ENCODE measurements at places on chromosomes 1 and 21.

GRCh38 chr1:68081775-68082283, 31.4 kb upstream of the DIRAS3 start:
- DNase-seq = no peak

DNA sequence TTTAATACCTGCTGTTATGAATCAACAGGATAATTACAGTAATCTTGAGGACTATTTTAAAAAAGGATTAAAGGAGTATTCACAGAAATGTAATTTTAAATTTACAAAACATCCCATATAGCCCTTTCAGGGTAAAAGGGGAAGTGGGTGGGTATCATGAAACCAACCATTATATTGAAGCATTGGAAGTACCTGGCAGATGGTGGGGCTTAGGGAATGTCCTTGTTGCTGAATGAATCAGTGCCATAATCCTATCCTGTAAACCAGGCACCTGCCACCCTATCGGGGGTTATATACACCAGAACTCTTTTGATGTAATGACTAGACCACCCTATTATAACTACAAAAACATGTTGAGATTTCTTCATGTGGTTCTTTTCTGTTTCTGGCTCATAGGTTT, 30.4 kb downstream of the CDC14A start:
- no peak for DNase-seq

DNA sequence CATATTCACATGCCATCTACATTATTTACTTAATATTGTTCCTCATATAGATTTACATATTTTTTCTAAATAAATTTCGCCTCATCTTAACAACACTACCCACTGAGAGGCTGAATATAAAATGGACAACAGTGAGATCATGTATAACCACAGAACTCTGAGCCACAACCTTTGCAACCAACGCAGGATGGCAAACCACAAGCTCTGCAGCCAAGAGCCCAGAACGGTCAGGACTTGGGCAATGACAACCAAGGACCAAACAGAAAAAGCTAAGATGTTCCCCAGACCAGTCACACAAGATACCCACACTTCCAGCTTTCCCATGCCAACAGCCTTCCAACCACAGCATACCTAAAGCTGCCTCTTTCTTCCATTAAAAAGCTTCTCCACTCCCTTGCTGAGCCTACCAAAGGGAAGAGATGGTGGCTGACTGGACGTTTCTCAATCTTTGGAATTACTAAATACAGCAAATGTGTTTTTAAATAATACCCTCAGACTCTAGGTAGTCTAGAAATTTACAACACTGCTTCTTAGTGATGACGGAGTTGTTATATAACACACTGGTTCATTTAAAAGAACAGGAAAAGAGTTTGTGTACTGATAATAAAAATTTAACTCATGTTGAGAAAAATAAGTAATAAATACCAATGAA, 117.9 kb downstream of the AKT3 start:
- no peak for DNase-seq

DNA sequence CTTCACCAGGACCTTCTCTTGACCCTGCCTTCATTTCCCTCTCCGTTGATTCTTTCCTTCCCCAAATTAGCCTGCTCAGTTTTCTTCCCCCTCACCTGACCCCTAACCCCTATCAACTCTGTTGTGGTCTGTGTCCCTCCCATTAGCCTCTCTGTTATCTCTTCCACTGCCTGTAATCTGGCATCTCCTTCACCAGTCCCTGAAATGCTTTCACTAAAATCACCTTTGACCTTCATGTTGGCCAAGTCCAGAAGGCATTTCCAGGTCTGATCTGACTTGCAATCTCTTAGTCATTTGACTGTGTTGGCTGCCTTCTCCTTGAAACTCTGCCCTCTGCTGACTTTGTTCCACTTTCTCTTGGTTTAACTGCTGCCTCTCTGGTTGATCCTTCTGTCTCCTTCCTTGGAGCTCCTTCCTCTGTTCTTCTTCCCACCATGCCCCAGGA, 28.2 kb downstream of the ATP8B2 start:
- DNase-seq = no peak

DNA sequence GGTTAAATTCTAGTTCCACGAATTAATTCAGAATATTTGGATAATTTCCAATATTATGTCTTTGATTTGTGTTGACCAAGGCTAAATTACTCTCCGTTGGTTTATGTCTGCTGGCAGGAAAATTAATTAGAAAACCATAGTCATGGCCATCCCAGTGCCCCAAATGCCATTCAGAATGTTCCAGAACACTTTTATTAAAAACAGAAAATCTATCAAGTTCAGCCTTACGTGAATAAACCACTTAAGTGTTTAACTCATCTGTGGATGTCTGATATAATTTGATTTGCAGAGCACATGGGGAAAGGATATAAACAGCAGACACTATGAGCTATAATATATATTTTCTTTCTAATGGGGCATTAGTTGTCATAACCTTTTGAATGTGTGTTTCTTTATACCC, 480.7 kb downstream of the MRPL39 start:
- no peak for DNase-seq

GRCh38 chr1:207319199-207319598, 2.3 kb upstream of the CD55 start:
- no peak for DNase-seq

- DNase-seq = no peak
Observed at GRCh38 chr1:159908031-159908940, 8.3 kb upstream of the CFAP45 start.

- no peak for DNase-seq
Observed at GRCh38 chr1:70051926-70052325, 153.5 kb downstream of the LRRC40 start.

GRCh38 chr1:156922986-156923669, 2.7 kb downstream of the LRRC71 start:
- no peak for DNase-seq

DNA sequence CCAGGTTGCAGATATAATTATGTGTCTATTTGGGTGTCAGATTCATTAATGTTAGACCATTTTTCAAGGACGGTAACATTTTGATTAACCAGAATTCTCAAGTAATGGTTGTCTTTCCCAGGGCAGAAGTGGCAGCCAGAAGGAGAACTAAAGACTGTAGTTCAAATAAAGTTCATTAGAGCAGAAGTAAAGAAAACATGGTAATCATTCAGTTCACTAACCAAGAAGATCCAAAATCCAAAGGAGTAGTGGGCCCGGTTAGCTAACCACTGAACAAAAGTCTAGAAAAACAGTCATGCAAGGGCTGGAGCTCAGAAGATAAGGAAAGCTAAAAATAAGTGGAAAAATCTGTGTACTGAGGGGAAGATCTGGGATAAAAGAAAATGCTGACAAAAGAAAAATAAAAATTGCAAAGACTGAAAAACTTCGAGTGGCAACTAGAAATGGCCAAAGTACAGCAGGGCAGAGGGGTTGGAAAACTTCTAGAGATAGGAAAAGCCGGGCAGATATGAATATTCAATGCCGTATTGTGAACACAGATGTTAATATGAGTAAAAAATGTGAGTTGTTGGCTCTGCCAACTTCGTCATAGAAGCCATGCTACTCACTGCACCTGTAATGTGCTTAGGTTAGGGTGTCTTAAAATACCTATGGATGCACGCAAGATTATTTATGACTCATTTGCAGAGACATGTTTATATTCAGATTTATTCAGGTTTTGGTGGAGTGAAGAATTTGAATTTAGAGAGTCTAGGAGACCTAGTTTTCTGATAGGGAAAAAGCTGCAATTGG, 925.9 kb downstream of the LTN1 start:
- no peak for DNase-seq

DNA sequence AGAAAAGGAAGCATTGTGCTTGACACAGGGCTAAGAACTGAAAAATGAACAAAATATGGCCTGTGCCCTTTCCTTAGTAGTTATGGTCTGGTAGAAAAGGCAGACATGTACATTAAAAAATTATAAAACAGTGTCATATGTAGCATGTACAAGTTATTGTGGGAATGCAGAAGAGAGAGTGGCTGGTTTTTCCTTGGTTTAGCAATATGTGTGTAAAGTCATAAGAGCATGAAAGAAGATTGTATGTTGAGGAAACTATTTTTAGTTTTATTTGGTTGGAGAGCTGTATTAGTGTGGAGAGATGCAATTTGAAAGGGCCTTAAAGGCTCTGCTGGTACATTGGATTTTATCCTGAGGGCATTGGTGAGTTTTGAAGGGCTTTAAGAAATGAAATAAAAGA, 145.8 kb downstream of the PDE4B start:
- no peak for DNase-seq

GRCh38 chr1:18302788-18303413, 177.8 kb upstream of the KLHDC7A start:
- no peak for DNase-seq

- no peak for DNase-seq
Observed at GRCh38 chr1:75129983-75130789, 4.0 kb upstream of the LHX8 start.

DNA sequence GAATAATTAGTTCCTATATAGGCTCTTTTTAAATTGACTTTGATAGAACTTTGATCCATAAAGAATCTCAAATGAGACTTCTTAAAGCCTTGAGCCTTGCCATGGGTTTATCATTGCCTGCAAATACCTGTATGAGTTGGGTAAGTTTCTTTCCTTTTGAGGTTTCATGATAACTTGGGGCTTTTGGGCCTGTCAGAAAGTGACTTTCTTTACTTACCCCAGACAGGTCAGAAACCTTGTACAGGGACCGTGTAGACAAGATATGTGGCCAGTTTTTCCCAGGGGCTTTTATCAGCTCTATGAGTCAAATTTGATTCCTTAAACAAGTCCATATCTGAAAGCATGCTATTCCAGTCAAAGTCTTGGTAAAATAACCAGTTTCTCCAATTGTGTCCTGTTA, 17.3 kb downstream of the KCTD3 start:
- DNase-seq = no peak

GRCh38 chr1:91224878-91225277, 179.8 kb downstream of the HFM1 start:
- DNase-seq = no peak

GRCh38 chr1:204223129-204223860, 9.5 kb upstream of the GOLT1A start:
- no peak for DNase-seq

DNA sequence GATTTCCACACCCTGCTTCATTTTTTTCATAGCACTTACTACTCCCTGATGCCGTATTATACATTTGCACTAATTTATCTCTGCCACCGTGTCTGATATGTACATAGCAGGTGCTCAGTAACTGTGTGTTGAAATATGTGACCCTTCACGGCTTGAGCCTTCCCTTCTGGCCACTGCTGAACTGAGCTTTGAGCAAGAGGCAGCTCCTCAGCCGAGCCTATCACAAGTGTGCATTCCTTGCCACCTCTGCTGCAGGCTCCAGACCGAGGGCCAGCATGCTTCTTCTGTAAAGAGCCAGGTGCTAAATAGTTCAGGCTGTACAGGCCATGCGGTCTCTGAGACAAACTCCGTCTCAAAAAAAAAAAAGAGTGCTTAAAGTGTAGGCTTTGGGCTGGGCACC, 22.6 kb downstream of the PLEKHM2 start:
- DNase-seq = no peak

- no peak for DNase-seq
Observed at GRCh38 chr1:182348961-182349747, 42.4 kb downstream of the GLUL start.

- DNase-seq = no peak
Observed at GRCh38 chr1:68808351-68808750, 311.5 kb upstream of the DEPDC1 start.

- no peak for DNase-seq
Observed at GRCh38 chr1:40185951-40186864, 25.0 kb downstream of the RLF start.

DNA sequence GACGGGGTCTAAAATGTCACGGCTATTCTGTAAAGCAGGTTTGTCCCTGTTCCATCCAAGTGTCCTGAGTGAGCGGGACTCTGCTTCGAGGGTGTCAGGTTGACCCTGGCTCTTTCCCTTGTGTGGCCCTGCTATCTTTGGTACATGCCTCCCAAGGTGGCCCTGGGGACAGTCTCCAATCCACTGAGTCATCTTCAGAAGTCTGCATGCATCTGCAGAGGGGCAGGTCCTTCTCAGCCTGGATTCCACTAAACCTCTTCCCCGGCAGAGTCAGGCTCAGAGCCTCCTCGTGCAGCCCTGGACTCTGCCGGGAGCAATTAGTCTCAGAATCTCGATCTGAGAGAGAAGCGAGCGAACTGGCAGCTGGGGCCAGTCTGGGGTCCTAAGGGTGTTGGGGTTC, 50.1 kb upstream of the KCNJ15 start:
- DNase-seq = no peak

- DNase-seq = no peak
Observed at GRCh38 chr1:101798417-101798816, 198.3 kb downstream of the OLFM3 start.

DNA sequence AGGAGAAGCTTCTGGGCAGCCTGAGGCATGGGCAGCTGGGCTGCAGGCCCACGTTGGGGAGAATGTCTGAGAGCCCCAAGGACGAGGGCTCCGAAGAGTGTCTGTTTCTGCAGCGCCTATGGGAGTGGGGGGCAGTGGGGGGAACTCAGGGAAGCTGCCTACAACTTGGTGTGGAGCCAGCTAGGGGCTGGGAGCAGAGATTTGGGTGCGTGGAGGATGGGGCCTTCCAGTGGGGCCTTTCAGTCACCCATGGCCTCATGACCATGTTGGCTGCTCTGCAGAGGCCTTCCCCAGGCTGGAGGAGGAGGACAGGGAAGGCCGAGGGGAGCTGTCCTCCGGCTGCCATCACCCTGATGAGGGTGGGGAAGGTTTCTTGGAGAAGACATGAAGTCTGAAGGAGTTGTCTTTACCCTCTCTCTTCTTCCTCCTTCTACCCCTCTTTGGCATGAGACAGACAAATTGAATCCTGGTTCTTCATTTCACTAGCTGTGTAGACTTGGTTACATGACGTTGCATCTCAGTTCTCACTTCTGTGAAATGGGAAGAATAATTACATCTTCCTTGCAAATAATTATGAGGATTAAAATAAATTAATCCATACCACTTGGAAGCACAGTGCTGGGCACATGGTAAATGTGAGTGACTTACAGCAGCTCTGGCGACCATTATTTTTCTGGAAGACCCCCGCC, 8.3 kb downstream of the PPFIA4 start:
- no peak for DNase-seq

DNA sequence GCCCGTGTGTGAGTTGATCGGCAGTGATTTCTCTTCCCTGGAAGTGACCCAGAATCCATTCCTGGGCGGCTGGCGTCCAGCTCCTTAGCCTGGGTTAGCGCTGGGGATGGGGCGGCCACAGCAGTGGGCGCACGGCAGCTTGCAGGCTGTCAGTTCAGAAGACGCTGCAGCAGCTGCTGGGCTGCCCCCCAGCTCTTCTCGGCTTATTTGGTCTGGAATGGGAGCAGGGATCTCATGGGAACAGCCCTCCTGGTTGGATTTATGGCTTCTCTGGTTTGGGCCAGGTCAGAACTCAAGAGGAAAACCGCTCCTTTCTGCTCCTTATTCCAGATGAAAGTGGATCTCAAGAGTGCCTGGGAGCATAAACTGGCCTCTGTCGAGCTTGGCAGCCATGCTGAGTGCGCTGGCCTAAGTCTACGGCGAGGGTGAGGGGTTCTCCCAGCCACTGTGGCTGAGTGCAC, 148.2 kb downstream of the PRDM16 start:
- DNase-seq = no peak

DNA sequence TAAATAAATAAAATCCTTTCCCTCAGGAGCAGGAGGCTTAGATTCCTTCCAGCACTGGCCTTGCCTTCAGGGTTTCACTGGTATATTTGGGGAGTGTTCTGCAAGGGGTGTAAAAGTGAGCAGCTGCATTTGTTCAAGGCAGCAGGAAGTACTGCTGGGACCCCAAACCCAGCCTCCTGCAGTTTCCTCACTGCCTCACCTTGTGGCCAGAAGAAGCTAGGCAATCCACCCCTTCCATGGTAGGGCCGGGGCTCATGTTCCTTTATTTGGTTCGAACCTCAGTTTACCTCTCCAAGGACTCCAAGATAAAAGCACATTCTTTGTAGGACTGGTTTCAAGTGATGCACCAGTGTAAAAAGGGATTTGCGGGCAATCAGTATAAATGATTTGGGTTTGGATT, 21.0 kb upstream of the CFAP126 start:
- no peak for DNase-seq

Data from T-helper 9 cell (primary cell).